ENCODE measurements at places on chromosomes 3 and 15. TPM values are rescaled to one million over a fixed set of nuclear protein-coding genes. Genes with fewer than 3 reads are reported as not detected.

NOX5 gene
- 0.05 TPM for total RNA-seq

MYO1E gene
- 4.8 TPM for total RNA-seq

APOD gene
- not detected for total RNA-seq

CFAP100 gene
- total RNA-seq: not detected

CACNA2D2 gene
- total RNA-seq: 4.9 TPM

SEMA3G gene
- total RNA-seq: not detected

RGMA gene
- not detected for total RNA-seq

FANCD2OS gene
- not detected for total RNA-seq

PPP1R14D gene
- total RNA-seq: not detected

PLCD1 gene
- total RNA-seq: 42.7 TPM

GHRL gene
- total RNA-seq: 1.4 TPM

TLR9 gene
- total RNA-seq: 2.4 TPM

ISLR2 gene
- not detected for total RNA-seq

DUOXA1 gene
- total RNA-seq: 0.77 TPM

SLC35G2 gene
- not detected for total RNA-seq

OSBPL10 gene
- 11.2 TPM for total RNA-seq

SH2D7 gene
- not detected for total RNA-seq

OIP5 gene
- total RNA-seq: 5.3 TPM

MAP1A gene
- 0.39 TPM for total RNA-seq

ARNT2 gene
- not detected for total RNA-seq

ARPIN gene
- total RNA-seq: not detected

KCNMB2 gene
- not detected for total RNA-seq

PLSCR5 gene
- not detected for total RNA-seq

GOLGA8J gene
- 0.60 TPM for total RNA-seq

ARHGEF26 gene
- total RNA-seq: not detected

BTLA gene
- total RNA-seq: 18.5 TPM

ERICH6 gene
- not detected for total RNA-seq

CLN6 gene
- 22.3 TPM for total RNA-seq

BCL2A1 gene
- 18.7 TPM for total RNA-seq

STRIT1 gene
- not detected for total RNA-seq

ZNF860 gene
- total RNA-seq: 1.1 TPM

HYAL1 gene
- total RNA-seq: 0.39 TPM

LRRC28 gene
- total RNA-seq: 15.3 TPM

CKMT1B gene
- not detected for total RNA-seq

NEK10 gene
- total RNA-seq: 1.3 TPM

MUC13 gene
- total RNA-seq: not detected

NDN gene
- not detected for total RNA-seq

Measured in naive thymus-derived CD8-positive, alpha-beta T cell (primary cell).